ENCODE measurements at places on chromosomes 2 and 18.

DNA sequence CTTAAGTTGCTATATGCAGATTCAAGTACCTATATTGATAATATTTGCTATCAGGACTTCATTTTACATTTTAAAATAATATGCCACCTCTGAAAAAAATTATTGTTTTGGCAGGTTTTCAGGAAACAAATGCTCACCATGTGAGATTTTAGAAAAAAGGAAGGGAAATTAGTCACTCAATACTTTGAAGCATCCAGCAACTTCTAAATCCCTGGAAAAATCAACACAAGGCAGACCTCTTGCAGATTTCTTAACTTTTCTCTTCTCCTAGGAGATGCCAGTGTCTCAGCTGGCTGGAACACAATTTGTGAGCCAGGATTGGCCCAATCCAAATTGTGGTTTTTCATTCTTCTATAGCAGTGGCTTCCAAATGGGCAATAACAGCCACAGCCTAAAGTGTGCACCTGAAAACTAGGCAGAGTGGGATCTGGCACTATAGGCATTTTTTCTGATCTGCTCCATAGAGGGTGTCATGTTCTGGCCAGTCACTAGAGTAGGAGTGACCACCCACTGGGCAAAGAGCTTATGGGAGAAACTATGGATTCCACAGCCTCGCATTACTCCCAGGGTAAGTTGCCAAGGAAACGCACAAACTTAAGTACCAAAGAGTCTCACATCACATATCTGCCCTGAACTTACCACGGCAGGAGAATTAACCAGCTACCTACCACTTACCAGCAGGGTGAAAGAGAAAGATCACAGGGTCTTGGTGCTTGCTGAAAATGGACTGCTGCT is 28.1 kb upstream of the THOC1 start:
- no peak for DNase-seq

DNA sequence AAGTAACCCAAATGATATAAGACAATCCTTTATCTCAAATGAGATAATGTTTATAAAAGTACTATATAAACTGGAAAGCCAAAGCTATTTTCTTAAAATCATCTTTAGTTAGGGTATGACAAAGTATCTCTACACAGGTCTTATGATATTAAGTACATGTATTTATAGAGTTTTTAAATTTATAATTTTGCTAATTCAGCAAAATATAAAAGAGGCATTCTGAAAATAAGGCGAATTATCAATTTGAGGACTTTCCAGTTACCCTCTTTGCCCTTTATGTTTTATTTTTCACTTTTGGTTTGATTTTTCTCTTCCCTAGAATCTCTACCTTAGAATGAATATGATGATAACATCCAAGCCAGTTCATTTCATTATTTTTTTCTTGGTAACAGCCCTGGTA is 115.2 kb downstream of the ZNF521 start:
- DNase-seq, result no peak

GRCh38 chr2:217725409-217725808 is 277.4 kb downstream of the TNS1 start:
- no peak for DNase-seq

GRCh38 chr2:20629581-20630171 is 21.2 kb downstream of the HS1BP3 start:
- DNase-seq, result no peak

DNA sequence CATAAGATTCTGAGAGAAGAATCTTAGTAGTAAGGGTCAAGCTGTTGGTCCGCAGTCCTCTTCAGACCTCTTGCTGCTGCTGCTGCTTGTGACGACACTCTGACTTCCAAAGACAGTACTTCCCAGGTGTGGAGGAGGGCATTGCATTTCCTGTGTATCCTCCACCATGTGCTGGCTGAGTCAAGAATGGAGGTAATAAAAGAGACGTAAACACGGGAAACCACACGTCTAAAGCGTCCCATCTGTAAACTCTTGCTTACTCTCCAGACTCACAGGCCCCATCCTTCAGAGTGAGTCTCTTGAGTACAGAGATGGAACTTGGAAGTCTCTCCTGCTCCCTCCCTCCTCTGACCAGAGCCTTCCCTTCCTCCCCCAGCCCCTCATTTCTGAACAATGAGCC is 25.6 kb downstream of the KLHL29 start:
- DNase-seq, result no peak

DNA sequence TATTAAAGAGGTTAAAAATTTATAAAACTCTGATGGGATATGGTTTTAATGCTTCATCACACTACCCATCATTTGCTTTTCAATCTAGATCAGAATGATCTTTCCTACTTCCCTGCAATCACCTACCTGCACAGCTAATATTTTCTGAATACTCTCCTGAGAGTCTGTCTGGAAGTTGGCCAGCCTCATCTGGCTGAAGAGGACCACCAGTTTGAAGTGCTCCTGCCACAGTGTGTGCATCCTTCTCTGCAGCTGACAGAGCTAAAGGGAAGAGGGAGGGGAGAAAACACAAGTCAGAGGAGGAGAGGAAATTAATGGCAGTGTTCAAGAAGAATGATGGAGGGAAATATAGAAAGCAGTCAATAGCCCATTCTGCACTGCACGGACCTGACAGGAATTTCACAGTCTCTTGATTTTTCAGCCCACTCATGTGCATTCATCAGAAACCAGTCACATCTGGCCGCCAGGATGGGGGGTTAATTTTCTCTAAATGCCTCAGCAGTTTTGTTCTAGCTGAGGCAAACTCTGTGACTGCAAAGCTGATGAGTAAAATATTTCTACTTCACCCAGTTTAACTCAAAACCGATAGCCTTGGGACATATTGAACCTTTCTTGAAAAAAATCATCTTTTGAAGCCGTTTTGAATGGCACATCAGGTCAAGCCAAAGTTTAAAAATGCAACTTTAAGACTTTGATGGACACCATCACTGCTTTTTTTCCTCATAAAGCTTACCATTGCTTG is 201.8 kb upstream of the KLHL14 start:
- no peak for DNase-seq

DNA sequence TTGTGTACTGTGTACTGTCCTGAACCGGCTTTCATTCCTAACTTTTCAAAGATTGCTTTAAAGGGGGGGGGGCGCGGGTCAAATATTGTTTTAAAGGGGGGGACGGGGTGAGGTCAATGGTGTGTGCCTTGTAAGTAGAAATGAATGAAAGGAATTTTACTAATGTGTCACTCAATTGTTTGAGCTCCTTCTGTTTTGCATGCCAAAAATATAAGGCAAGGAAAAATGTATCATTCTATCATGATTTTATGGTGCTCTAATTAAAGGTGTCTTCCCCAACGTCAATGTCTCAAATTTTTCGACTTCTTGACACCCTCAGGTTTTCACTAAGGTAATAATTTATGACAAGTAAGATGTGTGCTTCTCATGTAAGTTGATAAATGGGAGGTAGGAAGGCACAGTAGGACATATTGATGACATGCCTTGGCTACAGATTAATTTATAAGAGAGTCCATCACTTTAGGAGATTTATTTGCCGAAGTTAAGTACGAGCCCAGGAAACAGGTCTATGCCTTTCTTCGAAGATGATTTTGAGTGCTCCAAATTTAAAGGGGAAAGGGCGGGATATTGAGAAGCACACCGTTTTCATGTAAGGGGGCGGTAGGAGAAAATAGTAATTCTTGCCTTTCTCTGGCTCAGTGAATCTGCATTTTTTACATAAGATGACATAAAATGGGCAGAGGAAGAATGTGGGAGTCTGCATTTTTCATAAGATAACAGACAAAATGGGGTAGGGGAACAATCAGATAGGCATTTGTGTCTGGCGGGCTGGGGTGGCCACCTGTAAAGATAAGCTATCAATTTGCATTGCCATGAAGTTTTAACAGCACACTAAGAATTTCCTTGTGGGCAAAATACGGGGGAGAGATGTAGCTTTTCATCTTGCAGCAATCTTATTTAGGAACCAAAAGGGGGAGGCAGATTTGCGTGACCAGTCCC is 1.2 kb upstream of the TRAPPC8 start:
- DNase-seq, result no peak

GRCh38 chr2:233210843-233211547 is 40.5 kb upstream of the ATG16L1 start:
- no peak for DNase-seq

DNA sequence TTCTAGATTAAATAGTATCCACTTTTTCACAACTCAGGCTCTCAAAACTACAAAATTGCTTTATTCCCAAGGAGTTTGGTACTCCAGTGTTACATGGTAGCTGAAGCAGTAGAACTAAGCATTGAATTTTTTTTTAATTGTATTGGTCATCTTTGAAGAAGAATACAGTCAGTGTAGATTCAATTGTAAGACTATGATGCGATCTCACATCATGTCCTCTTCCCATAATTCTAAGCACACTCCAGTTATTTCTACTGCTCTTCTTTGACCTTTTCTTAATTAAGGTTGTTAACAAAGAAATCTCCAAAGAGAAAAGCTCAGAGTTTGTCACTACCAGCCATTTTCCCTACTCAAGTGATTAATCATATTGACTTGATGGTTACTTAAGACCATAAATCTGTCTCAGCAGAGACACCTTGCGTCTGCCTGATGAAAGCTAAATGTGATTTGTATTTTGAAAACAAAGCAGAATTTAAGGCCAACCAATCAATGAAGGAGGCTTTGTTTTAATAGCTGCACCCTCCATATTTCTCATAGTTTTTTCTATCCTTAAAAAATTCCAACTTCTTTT is 130.2 kb downstream of the DTNA start:
- DNase-seq, result no peak

GRCh38 chr18:42742969-42743368 is 372.5 kb downstream of the RIT2 start:
- DNase-seq, result no peak

DNA sequence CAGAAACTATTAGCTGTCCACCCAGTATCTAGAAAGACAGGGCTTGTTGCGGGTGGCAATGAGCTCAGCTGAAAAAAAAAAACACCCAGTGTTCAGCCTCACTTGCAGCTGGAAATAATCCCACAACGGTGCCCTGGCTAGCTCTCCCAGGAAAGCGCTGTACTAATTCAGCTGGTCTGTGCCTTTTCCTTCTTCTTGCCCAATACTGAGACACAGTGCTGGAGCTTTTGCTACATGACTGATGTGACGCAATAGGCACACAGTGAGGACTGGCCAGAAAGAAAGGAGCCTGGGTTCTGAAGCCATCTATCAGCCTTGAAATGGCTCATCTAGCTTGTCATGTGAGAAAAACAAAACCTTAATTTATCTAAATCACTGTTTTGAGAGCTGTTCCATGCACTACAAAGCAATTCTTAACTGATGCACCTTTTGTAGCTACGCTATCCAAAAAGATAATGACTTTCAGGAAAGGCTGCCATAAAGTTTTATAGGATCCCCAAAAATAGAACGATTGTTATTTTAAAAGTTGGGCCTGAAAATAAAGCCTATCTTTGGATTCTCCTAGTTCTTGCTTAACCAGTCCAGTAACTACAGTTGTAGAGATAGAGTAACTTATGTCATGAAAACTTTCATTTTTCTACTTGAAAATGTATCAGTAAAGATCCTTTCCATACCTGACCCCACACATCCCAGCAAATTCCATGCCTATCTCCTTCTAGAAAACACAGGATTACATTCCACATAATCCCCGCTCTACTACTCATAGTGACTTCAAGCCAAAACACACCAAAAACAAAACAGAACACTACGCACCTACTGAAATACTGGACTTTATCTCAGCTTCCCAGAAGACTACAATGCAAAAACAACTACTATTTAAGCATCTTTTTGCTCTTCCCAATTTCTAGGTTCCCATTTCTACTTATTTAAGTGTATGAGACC is 15.9 kb downstream of the KIDINS220 start:
- DNase-seq, result no peak
